Myocyte (in vitro differentiated cells): ENCODE measurements at places on chromosomes 11 and 22. TPM values are rescaled to one million over a fixed set of nuclear protein-coding genes. Genes with fewer than 3 reads are reported as not detected.

The MB gene
- 3.9 and 6.2 TPM in 2 replicates for total RNA-seq

The SMIM35 gene
- total RNA-seq = not detected in 2 replicates

The ABTB2 gene
- total RNA-seq = 5.2 and 7.0 TPM in 2 replicates

The SAA2 gene
- not detected in 2 replicates for total RNA-seq

The ZNF70 gene
- total RNA-seq = 3.0 and 3.2 TPM in 2 replicates

The MUC5AC gene
- not detected in 2 replicates for total RNA-seq

The OSM gene
- total RNA-seq = not detected in 2 replicates

The ANKRD13D gene
- 18.6 and 24.5 TPM in 2 replicates for total RNA-seq

The BRSK2 gene
- 0.21 and 0.70 TPM in 2 replicates for total RNA-seq

The SYT13 gene
- 0.05 TPM in 1 of 2 replicates, not detected in the other for total RNA-seq

The TEX12 gene
- total RNA-seq = not detected in 2 replicates

The OR4C3 gene
- not detected in 2 replicates for total RNA-seq

The HTR3A gene
- total RNA-seq = not detected in 2 replicates

The RFPL3 gene
- not detected in 2 replicates for total RNA-seq

The NPAS4 gene
- total RNA-seq = not detected in 2 replicates

The BTBD18 gene
- total RNA-seq = not detected in 2 replicates

The HINFP gene
- 12.9 and 16.7 TPM in 2 replicates for total RNA-seq

The OOSP1 gene
- total RNA-seq = not detected in 2 replicates

The ARVCF gene
- total RNA-seq = 26.2 and 37.7 TPM in 2 replicates

The SLC6A5 gene
- total RNA-seq = not detected in 2 replicates

The FGF19 gene
- not detected in 2 replicates for total RNA-seq

The NTM gene
- total RNA-seq = 41.5 and 49.2 TPM in 2 replicates

The VPREB1 gene
- total RNA-seq = not detected in 2 replicates

The LGALS1 gene
- total RNA-seq = 1,391 and 2,910 TPM in 2 replicates

The LRRC75B gene
- 10.0 and 13.2 TPM in 2 replicates for total RNA-seq

The RIC3 gene
- total RNA-seq = not detected in 2 replicates

The THY1 gene
- 107 and 112 TPM in 2 replicates for total RNA-seq

The NAALADL1 gene
- total RNA-seq = not detected in 2 replicates

The LSP1 gene
- 407 and 468 TPM in 2 replicates for total RNA-seq

The TIGD3 gene
- 0.72 and 0.73 TPM in 2 replicates for total RNA-seq

The PRODH gene
- 0.43 and 0.73 TPM in 2 replicates for total RNA-seq

The ADM gene
- 17.3 and 46.5 TPM in 2 replicates for total RNA-seq

The APOA5 gene
- total RNA-seq = not detected in 2 replicates

The NXPE2 gene
- total RNA-seq = 0.26 and 0.40 TPM in 2 replicates

The SERHL2 gene
- 1.6 and 2.8 TPM in 2 replicates for total RNA-seq

The SHISAL1 gene
- 0.24 and 0.31 TPM in 2 replicates for total RNA-seq

The PLEKHB1 gene
- 0.32 and 0.68 TPM in 2 replicates for total RNA-seq

The ISX gene
- not detected in 2 replicates for total RNA-seq

The MOGAT2 gene
- not detected in 2 replicates for total RNA-seq

The CARNS1 gene
- total RNA-seq = 49.7 and 83.0 TPM in 2 replicates

The HSPA8 gene
- 1,935 and 2,142 TPM in 2 replicates for total RNA-seq

The XRCC6 gene
- 346 and 353 TPM in 2 replicates for total RNA-seq

The OPCML gene
- not detected in 2 replicates for total RNA-seq

The L3MBTL2 gene
- total RNA-seq = 14.5 and 17.7 TPM in 2 replicates

The MICAL3 gene
- 23.4 and 27.8 TPM in 2 replicates for total RNA-seq

The MS4A15 gene
- total RNA-seq = not detected in 2 replicates
